Adrenal gland (tissue), 19 donors: ENCODE measurements at places on chromosomes 13 and 19.

DNA sequence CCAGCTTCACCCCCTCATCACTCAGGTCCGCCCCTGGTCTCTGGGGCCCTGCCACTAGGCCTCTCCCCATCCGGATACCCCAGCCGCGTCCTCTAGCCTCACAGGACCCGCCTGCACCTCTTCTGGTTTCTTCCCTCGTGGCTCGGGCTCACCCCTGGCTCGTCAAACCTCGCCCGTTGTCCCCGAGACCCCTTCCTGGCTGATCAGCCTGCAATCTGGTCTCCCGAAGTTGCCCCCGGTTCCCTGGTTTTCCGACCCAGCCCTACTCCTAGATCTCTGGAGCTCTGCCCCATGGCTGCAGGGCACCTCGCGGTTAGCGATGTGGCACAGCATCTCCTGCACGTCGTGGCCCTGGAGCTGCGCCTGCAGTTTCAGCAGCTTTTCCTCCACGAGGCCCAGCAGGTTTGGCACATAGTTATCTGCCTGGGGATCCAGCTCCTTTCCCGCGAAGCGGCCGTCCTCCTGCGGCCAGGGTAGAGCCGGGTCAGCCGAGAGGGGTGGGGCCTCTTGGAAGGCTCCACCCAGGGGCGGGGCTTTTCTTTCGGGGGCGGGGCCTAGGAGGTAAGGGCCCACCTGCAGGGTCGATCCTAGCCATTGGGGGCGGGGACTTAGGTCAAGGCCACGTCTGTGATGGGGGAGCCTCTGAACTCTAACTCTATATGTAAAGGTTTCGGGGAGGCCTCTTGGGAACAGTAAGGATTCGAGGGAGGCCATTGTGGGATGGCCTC, 2.4 kb upstream of the RGL3 start:
- DNase-seq: peak; percentile 73

DNA sequence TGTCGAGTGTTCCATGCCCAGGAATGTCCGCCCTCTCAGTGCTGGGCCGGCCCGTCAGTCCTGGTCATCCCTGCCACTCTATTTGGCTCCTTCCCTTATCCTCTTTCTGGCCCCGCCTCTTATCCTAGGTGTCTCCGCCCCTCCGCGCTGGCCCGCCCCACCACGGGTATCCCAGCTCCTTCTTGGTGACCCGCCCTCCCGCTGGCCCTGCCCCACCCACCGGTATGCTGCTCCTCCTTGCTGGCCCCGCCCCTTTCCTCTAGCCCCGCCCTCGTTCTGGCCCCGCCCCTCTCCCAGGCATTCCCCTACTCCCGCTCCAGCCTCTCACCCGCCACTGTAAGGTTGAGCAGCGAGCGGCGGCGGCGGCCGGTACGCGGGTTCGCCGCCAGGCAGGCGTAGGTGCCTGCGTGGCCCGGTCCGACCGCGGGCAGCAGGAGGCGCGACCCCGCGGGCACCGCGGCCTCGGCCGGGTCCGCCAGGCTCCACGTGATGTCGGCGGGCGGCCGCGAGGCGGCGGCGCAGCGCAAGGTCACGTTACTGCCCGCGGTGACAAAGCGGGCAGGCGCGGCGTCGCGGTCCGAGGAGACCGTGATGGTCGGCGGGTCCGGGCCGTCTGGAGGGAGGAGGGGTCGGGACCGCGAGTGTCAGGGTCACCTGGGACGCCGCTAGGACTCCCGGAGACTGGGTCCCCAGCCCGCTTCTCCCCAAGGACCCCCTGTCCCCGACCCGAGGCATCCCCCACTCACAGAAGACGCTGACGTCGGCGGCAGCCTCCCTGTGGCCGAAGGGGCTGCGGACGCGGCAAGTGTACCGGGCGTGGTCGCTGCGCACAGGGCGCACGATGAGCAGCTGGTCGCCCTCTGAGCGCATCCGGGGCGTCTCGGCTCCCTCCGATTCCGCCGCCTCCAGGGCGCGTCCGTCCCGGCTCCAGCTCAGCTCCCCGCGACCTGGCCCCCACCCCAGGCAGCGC, 2.0 kb downstream of the VSIG10L start:
- DNase-seq: peak; percentile 100

DNA sequence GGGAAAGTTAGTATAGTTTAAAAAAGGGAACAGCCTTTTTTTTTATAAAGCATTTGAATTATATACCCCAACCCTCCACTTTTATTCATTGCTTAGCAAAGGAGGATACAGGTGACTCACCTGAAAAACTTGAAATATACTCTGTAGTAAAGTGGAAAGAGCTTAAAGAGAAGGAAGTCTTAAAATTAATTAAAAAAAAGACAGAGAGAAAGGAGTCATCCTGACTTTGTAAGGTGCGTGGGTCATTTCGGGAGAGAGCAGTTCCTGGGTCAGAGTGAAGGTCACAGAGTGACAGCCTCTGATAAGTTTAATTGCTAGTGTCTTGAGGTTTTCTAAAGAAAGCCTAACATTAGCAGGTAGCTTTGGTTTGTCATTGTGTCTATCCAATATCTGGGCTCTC, 310.3 kb downstream of the KLF5 start:
- no peak for DNase-seq

DNA sequence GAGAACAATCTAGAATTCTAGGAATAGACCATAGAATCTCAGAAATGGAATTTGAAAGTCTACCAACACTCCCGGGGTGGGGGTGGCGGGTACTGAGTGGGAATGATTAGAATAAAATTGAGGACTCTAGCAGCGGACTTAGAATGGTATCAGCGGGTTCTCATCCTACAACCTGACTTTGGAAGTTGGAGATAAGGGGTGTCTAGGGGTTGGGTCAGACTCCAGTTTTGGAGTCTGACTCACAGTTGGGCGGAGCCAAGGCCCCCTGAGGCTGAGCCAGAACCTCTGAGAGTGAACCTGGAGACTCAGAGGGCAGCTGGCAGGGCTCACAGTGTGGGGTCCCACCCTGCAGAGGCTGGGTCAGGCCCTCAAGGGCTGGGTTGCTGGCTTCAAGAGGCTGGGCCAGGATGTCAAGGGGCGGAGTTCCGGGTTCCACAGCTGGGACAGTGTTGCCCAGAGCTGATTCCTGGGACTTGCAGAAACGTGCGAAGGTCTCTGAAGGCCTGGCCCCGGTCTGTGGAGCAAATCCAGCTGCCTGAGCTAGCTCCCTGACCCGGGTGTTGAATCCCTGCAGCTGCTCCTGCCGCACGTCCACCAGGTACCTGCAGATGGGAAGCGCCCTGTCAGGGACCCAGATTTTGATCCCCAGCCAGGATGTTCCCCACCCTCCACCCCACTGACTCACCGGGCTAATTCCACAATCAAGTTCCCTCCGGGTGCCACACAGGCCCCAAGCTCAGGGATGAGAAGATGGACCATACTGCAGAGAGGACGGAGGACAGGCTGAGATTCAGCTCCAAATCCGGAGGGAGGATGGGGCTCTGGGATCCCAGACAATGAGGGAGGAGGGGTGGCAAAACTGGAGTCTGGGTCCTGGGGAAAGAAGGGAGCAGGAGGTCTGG, 1.6 kb upstream of the TNNI3 start:
- DNase-seq: peak; percentile 73

GRCh38 chr13:26220575-26220974, 1.5 kb downstream of the RNF6 start:
- DNase-seq: peak; percentile 32
